ENCODE measurements at places on chromosomes 13 and 19.

- no peak for DNase-seq
Measured at GRCh38 chr19:30792561-30793505, 420.6 kb downstream of the ZNF536 start.

GRCh38 chr19:40726279-40726678, 9.4 kb downstream of the ITPKC start:
- DNase-seq, result no peak

GRCh38 chr19:50496189-50497021, 14.6 kb downstream of the JOSD2 start:
- DNase-seq, result no peak

DNA sequence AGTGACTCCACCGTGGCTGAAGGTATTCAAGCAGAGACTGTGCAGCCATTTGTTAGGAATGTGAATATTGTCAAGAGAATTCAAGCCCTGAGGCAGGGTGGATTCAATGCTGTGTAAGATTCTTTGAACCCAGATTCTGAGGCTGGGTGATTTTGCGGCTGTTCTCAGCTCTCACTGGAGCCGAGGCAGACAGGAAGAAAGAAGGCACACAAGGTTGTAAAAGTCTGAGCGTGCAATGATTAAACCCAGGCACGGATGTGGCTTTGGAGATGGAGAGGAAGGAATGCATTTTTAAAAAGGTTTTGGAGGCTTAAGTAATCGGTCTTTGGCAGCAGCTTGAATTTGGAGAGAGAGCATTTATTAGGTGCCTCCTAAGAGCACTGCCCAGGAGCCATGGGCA, 187.9 kb downstream of the KATNAL1 start:
- peak; percentile 62 for DNase-seq

GRCh38 chr13:61531383-61532065, 115.9 kb upstream of the PCDH20 start:
- DNase-seq, result no peak

GRCh38 chr13:75691183-75691582, 55.1 kb downstream of the LMO7 start:
- DNase-seq, result no peak

GRCh38 chr19:45547965-45548609, 36.5 kb downstream of the OPA3 start:
- DNase-seq, result no peak

- DNase-seq, result no peak
Measured at GRCh38 chr13:110123041-110123809, 183.7 kb downstream of the COL4A1 start.

DNA sequence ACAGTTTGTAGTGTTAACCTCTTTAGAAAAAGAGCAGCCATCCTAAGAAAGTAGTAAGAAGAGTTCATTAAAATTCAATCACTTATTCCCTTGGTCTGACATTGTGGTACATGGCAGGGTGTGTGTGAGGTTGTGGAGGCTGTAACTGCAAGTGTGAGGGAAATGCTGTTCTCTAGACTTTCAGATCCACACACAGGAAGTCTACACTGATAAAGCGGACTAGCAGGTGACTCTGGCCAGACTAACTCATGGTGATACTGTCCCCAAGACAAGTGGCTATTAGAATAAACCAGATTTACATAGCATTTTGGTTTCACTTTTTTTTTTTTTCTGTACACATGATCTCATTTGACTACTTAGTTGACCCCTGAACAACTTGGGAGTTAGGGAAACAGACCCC, 10.0 kb downstream of the MTIF3 start:
- DNase-seq, result no peak

GRCh38 chr19:17245535-17245984, at the start of gene NR2F6:
Gene NR2F6 (minus strand): TSS chr19:17245919. CDS start chr19:17245220, 699 bp downstream.
- peak; percentile 37 for DNase-seq

DNA sequence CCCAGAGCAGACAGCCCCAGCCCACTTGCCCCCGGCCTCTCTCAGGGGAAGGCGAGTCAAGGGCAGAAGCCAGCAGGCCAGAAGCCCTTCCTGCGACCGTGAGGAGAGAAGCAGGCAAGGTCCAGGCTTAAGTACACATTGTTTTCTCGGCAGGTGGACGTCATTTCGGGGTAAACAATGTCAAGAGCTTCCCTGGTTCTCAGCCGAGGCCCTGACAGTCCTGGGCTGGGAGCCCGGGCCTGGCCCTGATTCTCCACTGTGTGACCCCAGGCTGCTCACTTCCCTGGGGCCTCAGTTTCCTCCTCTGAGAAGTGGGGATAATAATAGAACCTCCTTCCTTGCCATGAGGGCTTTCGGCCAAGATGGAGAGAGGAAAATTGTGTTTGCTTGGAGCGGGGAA, 19.4 kb downstream of the PLVAP start:
- no peak for DNase-seq

- DNase-seq, result peak; percentile 76
Measured at GRCh38 chr13:114044486-114044885, 70.6 kb upstream of the C13orf46 start.

DNA sequence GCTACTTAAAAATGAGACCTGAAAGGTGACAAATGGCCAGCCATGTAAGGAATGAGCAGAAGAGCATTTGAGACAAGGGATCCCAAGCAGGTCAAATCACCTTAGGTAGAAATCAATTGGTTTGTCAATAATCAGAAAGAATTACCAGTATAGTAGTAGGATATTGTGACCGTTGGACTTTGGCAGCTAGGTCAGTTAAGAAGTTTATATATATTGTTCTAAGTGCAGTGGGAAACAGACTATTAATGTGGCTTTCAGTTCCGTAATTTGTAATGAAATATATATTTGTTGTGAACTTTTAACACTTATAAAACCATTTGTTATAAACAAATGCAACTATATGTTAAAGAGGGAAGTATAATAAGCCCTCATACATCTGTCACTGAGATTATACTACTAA, 807.9 kb upstream of the SPRY2 start:
- DNase-seq, result no peak

DNA sequence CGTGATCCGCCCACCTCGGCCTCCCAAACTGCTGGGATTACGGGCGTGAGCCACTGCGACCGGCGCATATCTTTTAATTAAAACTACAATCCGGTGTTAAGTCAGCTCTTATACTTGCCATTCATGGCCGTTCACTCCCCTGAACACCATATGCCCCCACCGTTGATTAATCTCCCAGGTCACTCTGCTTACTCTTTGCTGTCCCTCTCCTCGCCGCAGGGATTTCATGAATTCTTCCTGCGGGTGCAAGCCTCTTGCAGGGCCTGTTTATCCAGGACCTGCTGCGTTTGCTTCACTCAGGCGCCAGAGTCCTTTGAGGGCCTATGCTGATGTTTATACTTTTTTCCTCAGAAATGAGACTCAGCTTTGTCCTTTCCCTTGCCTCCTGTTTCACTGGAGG, 996 bp downstream of the ERVV-2 start:
- no peak for DNase-seq

- no peak for DNase-seq
Measured at GRCh38 chr13:35889560-35889959, 241.6 kb downstream of the DCLK1 start.

DNA sequence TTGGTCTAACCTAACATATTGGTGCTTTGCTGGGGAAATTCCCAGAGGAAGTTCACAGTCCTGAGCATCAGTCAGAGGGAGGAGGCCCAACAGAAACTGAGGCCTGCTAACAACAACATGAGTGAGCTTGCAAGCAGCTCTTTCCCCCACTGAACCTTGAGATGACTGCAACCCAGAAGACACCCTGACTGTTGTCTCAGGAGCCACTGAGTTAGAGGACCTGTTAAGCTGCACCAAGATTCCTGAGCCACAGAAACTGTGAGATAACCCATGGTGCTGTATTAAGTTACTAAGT, 193.2 kb upstream of the UBL3 start:
- no peak for DNase-seq

DNA sequence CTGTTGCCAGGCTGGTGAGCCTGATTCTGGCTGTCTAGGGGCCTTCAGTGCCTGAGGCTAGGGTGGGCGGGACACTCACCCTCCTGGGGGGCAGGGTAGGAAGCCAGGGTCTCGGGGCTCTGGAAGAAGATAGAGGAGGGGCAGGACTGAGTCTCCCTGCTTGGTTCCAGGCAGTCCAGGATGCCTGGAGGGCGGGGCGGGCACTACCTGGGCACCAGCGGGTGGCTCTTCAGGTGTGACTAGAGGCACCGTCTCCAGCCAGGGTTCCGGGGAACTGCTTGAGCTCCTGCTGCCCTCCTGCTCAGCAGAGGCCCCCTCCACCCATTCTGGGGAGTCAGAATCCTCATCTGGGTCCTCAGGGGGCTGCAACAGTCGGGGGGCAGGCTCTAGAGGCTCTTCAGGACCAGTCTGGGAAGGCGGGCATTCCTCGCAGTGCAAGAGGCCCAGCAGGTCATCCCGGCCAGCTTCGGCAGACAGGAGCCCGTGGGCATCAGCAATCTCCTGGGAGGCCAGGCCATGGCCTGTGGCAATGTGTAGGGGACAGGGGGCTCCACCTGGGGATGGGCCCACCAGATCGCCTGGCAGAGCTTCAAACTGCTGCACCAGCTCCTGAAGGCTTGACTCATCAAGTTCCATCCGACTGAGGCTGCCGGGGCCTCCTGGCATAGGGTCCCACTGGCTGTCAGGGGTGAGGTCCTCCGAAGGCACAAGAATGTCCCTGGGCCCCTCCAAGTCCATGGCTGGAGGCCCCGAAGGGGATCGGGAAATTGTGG, 1.8 kb downstream of the APBA3 start:
- no peak for DNase-seq

DNA sequence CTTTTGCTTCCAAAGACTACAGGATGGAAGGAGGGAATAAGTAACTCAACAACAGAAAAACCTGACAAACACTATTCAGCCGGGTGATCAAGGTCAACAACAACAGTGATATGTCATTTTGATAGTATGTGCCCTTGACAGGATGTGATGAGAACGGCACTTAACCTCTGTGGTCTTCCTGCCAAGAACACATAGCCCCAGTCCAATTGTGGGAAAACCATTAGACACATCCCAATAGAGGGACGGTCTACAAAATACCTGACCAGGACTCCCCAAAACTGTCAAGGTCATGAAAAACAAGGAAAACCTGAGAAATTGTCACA, 43.1 kb upstream of the AMER2 start:
- DNase-seq, result no peak

- no peak for DNase-seq
Measured at GRCh38 chr13:80955501-80955900, 614.6 kb upstream of the SPRY2 start.

DNA sequence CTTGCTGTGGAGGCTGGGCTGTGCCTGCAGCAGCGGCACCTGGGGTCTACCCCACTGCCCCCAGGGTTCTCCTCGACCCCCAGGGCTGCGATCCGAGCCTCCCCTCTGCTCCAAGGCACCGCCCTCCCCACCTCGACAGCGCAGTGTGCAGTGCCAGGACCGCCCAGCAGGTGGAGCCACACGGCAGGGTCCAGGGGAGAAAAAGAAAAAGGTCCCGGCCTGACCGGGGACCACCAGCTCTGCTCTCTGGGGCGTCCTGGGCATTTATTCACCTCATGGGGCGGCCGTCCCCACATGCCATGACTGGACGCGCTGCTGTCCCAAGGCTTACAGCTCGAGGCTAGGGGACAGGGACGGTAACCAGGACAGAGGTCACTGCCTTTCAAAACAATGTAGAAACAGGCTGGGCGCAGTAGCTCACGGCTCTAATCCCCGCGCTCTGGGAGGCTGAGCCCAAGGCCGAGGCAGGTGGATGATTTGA, 10.6 kb downstream of the REXO1 start:
- no peak for DNase-seq

DNA sequence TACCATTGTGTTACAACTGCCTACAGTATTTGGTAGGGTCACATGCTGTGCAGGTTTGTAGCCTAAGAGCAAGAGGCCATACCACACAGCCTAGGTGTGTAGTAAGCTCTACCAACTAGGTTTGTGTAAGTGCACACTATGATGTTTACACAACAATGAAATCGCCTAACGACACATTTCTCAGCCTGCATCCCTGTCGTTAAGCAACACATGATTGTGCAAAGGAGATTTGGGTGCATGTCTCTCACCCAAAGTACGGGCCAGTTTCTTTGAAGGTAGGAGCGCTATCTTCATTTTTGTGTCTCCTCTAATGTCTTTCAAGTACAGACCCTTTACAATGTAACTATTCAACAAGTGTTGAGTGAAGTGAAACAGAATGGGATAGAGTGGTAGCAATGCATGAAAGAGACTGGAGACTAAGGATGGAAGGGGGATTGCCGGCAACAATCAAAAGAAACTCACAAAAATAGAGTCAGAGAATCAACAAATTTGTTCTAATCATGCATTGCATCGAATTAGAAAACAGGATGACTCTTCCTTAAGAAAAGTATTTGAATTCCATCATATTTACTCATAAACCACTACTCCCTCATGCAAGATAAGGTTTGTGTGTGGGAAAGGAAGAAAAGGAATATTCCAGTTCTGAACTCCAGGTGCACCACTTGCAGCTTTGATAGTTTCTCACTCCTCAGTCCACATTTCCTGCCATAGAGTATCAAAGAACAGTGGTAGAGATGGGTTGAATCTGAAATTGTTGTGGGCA, 60.2 kb upstream of the TNFRSF19 start:
- no peak for DNase-seq

GRCh38 chr13:35926859-35927530, 204.2 kb downstream of the DCLK1 start:
- DNase-seq, result peak; percentile 47

DNA sequence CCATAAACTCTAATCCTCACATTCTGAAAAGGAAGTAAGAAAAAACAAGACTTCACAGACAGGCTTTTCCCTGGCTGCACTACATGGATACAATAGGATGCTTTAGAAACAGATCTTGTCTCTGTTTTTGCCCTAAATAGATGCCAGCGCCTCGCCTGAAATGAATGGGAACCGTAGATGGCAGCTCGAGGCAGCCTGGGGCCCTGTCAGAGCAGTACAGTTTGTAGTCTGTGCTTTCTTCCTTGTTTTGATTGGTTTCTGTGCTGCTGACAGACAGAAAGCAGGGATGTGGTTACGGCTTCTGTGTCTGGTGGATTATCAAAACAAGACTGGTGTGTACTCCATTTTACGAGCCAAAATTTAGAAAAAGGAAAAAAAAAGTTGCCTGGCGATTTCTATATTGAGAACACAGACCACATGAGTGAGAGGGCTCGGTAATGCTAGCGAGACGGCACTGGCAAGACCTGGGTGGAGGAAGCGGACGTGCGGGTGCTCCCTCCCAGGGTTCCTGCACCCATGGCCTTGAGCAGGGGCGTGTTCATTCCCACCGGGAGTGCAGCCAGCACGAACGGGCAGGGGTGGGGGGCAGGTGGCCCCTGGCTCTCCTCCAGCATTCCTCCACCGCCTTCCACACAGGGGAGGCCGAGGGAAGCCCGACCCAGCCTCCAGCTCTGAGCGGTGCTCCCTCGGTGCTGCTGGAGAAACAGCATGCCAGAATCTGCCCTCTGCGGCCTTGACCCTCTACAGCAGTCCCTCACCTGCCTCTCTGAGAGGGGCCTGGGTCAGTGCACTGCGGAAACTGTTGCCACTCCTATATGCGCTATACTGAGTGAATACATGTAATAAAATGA, 37.6 kb upstream of the C1QTNF9 start:
- DNase-seq, result peak; percentile 51

GRCh38 chr13:25462301-25463125, 90.7 kb downstream of the ATP8A2 start:
- DNase-seq, result no peak

GRCh38 chr13:91302111-91302510, 45.4 kb upstream of the MIR17HG start:
- DNase-seq, result no peak

GRCh38 chr13:106690779-106691178, 122.8 kb upstream of the ARGLU1 start:
- DNase-seq, result no peak

All from uterus (tissue), 4 donors.